Mesendoderm (in vitro differentiated cells): ENCODE measurements at places on chromosomes 1 and 21.

DNA sequence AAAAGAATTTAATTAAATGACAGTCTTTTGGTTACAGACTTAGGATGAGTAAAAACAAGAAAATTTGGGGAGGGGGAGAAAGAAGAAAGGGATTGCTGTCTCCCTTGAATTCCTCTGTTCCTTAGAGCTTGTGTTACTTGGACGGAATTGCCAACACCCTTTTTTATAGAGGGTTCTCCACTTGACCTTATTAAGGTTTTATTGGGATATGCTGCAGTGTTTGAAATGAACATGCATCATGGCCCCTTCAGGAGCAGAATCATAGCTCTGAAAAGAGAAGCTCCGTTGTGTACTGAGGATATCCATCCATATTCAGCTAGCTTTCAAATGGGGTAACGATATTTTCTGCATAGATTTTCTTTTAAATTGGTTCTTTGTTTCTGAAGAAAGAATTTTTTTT is 48.2 kb upstream of the DNASE2B start:
- H3K27me3 ChIP-seq: no peaks in the 10 kb centered on the region
- H3K4me1 ChIP-seq: no peaks in the 10 kb centered on the region
- DNase-seq: no peak
- H3K36me3 ChIP-seq: no peaks in the 10 kb centered on the region

DNA sequence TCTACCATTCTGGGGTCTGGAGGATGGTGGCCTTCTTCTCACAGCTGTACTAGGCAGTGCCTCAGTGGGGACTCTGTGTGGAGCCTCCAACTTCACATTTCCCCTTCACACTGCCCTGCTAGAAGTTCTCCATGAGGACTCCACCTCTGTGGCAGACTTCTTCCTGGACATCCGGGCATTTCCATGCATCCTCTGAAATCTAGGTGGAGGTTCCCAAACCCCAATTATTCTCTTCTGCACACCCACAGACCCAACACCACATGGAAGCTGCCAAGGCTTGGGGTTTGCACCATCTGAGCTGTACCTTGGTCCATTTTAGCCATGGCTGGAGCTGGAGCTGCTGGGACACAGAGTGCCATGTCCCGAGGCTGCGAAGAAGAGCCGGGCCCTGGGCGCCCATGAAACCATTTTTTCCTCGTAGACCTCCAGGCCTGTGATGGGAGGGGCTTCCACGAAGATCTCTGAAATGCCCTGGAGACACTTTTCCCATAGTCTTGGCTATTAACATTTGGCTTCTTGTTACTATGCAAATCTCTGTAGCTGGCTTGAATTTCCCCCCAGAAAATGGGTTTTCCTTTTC is 170.5 kb downstream of the FOXD2 start:
- no peak overlapping the region for H3K27ac ChIP-seq
- no peak for DNase-seq
- no peaks in the 10 kb centered on the region for H3K4me1 ChIP-seq
- H3K36me3 ChIP-seq: no peaks in the 10 kb centered on the region

DNA sequence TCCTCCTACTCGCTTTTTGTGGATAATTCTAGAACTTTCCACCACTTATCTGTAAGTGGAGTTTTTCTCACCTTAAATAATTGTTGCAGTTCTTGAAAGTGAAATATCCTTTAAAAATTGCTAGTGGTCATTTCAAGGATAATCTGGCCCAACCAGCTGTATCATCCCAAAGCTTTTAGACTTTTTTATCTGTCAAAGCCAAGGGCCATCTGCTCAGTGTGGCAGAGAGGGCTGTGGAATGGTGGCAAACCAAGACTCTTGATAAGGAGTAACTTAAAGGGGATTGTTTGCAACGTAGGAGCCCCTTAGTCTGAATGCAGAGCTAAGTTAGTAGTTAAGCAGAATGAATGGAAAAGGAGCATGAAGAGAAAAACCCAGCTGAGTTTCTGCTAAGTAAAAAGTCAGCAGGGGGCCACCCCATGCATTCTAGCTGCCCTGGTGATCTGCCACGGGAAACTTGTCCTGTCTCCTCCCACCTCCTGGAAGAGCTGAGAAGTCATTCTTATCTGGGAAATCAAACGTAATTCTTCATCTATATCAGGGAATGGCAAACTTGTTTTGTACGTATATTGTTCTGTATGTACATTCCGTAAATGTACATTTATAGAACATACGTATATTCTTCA is 169.3 kb downstream of the PRDM2 start:
- no peaks in the 10 kb centered on the region for H3K4me1 ChIP-seq
- H3K36me3 ChIP-seq: no peaks in the 10 kb centered on the region
- no peak overlapping the region for H3K27ac ChIP-seq
- no peak overlapping the region for H3K4me3 ChIP-seq

DNA sequence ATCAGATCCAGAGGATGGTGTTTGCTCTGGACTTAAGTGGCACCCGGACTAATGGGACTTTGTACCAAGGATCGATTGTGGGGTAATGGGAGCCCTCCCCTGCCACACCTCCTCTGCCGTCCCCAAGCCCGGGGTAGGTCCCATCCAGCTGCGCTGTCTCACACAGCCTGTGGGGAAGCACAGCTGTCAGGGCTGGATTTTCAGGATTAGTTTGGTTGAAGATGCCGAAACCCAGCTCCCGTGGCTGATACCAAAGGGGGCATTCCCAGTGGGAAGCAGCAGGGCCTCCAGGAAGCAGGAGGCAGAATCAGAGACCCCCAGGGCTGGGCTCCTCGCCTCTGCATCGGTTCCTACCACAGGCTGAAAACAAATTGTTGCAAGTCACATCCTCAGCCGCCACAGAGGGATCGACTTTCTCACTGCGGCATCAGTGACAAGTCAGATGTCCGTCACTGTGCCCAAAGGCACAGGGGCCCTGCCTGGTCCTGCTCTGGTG is 59.7 kb downstream of the MATN1 start:
- H3K27me3 ChIP-seq: no peaks in the 10 kb centered on the region
- no peak overlapping the region for H3K4me3 ChIP-seq
- H3K4me1 ChIP-seq: no peaks in the 10 kb centered on the region
- H3K36me3 ChIP-seq: no peaks in the 10 kb centered on the region
- no peak overlapping the region for H3K27ac ChIP-seq

- no peak overlapping the region for H3K4me3 ChIP-seq
- DNase-seq: no peak
- no peaks in the 10 kb centered on the region for H3K27me3 ChIP-seq
- no peaks in the 10 kb centered on the region for H3K36me3 ChIP-seq
Measured at GRCh38 chr1:212438831-212439237, 6.1 kb downstream of the NENF start.

DNA sequence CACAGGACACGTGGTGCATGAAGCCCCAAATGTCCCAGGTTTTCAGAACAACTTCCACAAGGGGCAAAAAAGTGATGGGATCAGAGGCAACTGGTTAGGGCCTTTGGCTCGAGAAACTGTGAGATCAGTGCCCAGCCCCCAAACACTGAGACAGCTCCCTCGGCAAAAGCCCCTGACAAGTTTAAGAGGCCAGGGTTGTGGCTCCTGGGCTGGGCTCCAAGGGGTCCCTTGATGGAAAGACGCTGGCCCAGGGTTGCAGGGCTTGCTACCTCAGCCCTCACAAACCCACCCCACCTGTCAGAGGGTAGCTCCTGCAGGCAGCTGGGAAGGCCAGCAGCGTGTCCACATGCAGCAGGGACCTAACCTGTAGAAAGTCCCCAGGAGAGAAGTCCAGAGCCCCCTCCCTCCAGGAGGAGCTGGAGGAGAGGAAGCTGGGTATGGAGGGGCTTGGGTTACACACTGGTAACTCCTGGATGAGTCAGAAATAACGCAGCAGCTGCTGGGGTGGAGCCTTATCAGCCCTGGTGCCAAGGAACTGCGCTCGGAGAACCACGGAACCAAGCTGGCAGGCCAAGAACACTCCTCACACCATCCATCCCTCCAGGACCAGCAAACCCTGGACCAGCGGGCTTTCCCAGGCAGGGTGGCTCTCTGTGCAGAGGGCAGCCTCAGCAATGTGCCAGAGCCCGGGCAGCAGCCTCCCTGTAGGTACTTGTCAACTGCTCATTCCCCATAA is 37.5 kb downstream of the CTNNBIP1 start:
- no peaks in the 10 kb centered on the region for H3K36me3 ChIP-seq
- no peaks in the 10 kb centered on the region for H3K4me1 ChIP-seq
- H3K27me3 ChIP-seq: no peaks in the 10 kb centered on the region
- no peak overlapping the region for H3K27ac ChIP-seq
- no peak overlapping the region for H3K4me3 ChIP-seq
- DNase-seq: no peak

DNA sequence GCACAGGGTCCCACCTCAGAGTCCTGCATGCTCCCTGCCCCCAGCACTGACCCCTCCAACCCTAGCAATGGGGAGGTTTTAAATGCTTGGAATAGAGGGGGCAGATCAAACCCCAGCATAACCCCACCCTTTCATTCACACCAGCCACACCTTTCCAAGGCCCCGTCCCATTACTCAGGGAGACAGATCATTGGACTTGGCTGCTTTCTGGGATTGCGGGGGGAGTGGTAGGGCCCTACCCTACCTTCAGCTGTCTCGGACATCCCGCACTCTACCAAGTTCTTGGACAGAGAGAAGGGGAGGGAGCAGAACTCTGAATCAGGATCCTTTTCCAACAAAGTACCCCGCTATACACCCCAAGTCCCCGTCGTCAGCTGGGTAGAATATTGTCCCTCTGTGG is 983 bp downstream of the PADI2 start:
- H3K27ac ChIP-seq: no peak overlapping the region
- H3K4me3 ChIP-seq: no peak overlapping the region
- peaks cover 2% of the 10 kb centered on the region for H3K27me3 ChIP-seq
- no peak for DNase-seq
- H3K36me3 ChIP-seq: no peaks in the 10 kb centered on the region
- H3K4me1 ChIP-seq: peaks cover 3% of the 10 kb centered on the region

- H3K4me1 ChIP-seq: no peaks in the 10 kb centered on the region
- H3K36me3 ChIP-seq: no peaks in the 10 kb centered on the region
- no peak overlapping the region for H3K27ac ChIP-seq
- DNase-seq: no peak
- H3K27me3 ChIP-seq: peaks cover 8% of the 10 kb centered on the region
Measured at GRCh38 chr1:77276941-77277340, 4.9 kb upstream of the AK5 start.

DNA sequence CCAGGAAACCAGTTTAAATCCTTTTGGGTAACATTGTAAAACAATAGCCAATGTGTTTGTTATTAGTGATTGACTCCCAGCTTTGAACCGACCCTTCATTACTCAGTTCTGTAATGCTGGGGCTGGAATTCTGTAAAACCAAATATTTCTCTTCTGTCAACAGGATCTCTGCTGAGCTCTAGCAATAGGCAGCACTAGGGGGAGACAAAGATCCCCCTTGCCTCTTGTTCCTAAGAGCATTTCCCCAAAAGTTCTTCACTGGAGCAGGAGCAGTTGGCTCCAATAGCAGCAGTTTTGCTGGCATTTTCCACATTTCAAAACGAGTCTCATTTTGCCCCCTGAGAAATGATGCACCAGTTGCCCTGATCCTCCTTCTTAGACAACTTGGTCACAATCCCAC is 1671.1 kb downstream of the MRPL39 start:
- H3K27me3 ChIP-seq: no peaks in the 10 kb centered on the region
- H3K36me3 ChIP-seq: no peaks in the 10 kb centered on the region
- no peak overlapping the region for H3K4me3 ChIP-seq
- peak; percentile 63 for DNase-seq
- no peaks in the 10 kb centered on the region for H3K4me1 ChIP-seq
- no peak overlapping the region for H3K27ac ChIP-seq

DNA sequence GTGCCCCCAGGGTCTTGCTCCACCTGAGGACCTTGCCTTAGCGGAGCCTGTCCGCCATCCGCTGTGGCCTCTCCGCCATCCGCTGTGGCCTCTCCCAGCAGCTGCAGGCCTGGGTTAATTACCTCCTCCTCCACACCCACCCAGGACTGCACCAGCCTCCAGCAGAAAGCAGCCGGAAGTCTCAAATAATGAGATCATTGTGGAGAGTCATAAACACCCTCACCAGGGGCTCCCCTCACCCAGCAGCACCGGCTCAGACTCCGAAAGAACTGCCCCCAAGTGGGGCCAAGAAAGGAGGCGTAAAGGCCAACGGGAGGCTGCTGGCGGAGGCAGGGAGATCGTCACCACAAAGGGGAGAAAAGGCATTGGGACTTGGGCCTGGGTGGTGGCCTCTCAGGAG is 10.7 kb upstream of the GPR153 start:
- no peak overlapping the region for H3K4me3 ChIP-seq
- H3K36me3 ChIP-seq: peaks cover 2% of the 10 kb centered on the region
- peaks cover 2% of the 10 kb centered on the region for H3K4me1 ChIP-seq

- no peaks in the 10 kb centered on the region for H3K36me3 ChIP-seq
- H3K27me3 ChIP-seq: no peaks in the 10 kb centered on the region
- no peak overlapping the region for H3K27ac ChIP-seq
- H3K4me3 ChIP-seq: no peak overlapping the region
- H3K4me1 ChIP-seq: no peaks in the 10 kb centered on the region
Measured at GRCh38 chr1:76695535-76695934, 171.7 kb upstream of the ST6GALNAC5 start.
